ENCODE measurements at places on chromosomes 1 and 21.

- no peak for DNase-seq
Measured at GRCh38 chr1:18422076-18422777, 58.5 kb upstream of the KLHDC7A start.

DNA sequence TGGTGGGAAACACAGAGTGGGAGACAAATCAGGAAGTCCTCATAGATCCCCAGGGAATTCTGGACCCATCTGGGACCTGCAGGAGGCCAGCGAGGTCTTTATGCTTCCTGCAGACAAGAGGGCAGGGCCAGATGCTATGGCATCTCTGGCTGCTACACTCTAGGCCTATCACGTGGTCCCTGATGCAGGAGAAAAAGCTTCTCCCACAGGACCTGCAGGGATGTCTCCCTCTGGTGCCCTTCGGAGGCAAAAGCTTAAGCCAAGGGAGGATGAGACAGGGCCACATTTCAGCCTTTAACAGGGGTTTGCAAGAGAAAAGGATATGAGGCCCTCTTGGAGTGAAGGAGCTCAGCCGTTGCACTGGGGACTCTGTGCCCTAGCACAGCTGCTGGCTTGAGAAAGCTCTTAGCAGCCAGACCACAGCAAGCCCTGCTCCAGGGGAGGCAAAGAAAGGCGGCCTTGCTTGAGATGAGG, 243.0 kb downstream of the C1orf94 start:
- DNase-seq = peak; percentile 59

- no peak for DNase-seq
Measured at GRCh38 chr1:178273707-178274410, 180.0 kb downstream of the RASAL2 start.

GRCh38 chr1:221667504-221667903, 74.4 kb downstream of the DUSP10 start:
- DNase-seq = no peak

DNA sequence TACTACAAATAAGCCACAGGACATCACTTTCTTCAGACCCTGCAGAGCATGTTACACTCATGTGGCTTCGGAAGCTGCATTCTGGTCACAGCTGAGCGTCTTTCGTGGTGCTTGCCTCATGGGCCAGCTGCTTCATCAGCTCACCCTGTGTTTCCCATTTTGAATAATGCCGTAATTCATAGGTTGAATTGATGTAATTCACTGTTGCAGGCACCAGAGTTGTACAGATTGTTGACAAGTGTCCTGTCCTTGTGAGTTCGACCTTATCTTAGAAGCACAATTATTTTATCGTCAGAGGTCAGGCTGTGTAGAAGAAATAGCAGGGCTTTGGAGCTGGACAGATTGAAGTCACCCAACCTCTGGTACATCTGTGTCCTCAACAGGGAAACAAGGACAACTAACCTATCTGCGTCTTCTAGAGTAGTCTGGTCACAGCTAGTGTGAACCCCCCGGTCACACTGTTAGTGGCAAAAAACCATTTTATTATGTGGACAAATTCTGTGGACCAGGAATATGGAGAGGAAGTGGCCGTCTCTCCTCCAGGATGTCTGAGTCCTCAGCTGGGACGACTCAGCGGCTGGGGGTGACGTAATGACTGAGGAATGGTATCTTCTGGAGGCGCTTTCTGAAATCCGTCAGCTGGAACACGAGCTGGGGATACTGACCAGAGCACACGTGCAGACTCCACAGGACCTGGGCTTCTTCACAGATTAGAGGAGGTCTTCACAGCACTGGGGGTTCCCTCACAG, 17.8 kb downstream of the PKNOX1 start:
- no peak for DNase-seq

GRCh38 chr1:115641762-115642167, at the start of gene VANGL1:
Gene VANGL1, plus strand, starts transcription at chr1:115641970. Its CDS starts 9,444 bp downstream, at chr1:115651414.
- peak; percentile 76 for DNase-seq

GRCh38 chr1:85406887-85407533, 57.9 kb downstream of the DDAH1 start:
- no peak for DNase-seq
